ENCODE measurements at places on chromosomes 1 and 21.

DNA sequence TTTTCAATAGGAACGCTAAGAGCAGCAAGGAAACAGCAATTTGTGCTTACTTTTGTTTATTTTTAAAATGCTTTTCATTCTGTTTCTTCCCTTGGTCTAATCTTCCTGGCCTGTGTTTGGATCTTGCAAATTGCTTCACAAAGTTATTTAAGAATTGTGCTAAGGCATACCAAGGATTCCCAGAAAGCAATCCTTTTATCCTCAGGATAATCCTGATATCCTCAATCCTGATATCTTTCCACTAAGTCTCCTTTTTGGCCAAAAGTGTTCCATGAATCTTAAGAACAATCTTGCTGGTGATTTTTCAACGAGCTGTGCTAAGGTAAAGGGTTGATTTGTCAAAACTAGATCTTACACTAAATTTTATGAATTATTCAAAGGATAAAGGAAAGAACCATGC is 1577.9 kb downstream of the PLA2G4A start:
- no peak for DNase-seq

- no peak for DNase-seq
Measured at GRCh38 chr1:150507912-150508864, at the start of gene ECM1. ECM1 (plus strand) TSS chr1:150508109; CDS start chr1:150508210, 101 bp downstream.

GRCh38 chr1:54463259-54464030 is 57.3 kb upstream of the SSBP3 start:
- DNase-seq = no peak

DNA sequence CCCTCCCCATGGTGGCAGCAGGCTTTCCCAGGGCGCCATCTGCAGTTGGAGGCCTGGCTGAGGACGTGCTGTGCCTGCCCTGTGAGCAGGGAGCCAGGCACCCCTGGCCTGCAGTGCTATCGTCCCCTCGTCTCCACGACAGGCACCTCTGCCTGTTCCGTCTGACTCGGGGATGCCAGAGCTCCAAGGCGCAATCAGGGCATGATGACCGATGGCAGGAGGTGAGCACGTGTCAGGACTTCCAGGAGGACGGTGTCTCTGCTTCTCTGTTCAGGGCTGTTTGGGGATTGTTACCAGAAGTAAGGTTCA is 125.2 kb downstream of the PCBP3 start:
- DNase-seq = no peak

- no peak for DNase-seq
Measured at GRCh38 chr1:29711582-29712283, 475.4 kb downstream of the PTPRU start.

- DNase-seq = peak; percentile 70
Measured at GRCh38 chr1:65001231-65001792, 35.0 kb upstream of the JAK1 start.

- DNase-seq = no peak
Measured at GRCh38 chr21:33688353-33688752, 46.1 kb downstream of the ITSN1 start.
